Astrocyte (in vitro differentiated cells and primary cell): ENCODE measurements at places on chromosomes 5 and 9.

DNA sequence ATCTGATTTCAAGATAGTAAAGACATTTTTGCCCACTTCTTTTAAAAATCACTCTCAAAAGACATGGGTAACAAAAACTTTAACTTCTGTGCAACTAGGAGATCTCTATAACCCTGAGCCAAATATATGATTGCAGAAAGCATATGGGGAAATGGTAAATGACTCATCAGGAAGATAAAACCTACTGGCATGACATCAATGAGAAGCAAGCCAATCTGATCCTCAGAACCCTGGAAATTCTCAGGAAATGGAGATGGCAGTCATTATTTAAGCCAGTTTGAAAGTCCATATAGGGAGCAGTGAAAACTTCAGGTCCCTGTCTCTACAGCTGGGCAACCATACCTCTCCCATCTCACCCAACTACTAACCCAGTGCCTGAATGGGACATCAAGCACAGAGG lies 249.7 kb upstream of the NREP start:
- DNase-seq = peak; percentile 69

DNA sequence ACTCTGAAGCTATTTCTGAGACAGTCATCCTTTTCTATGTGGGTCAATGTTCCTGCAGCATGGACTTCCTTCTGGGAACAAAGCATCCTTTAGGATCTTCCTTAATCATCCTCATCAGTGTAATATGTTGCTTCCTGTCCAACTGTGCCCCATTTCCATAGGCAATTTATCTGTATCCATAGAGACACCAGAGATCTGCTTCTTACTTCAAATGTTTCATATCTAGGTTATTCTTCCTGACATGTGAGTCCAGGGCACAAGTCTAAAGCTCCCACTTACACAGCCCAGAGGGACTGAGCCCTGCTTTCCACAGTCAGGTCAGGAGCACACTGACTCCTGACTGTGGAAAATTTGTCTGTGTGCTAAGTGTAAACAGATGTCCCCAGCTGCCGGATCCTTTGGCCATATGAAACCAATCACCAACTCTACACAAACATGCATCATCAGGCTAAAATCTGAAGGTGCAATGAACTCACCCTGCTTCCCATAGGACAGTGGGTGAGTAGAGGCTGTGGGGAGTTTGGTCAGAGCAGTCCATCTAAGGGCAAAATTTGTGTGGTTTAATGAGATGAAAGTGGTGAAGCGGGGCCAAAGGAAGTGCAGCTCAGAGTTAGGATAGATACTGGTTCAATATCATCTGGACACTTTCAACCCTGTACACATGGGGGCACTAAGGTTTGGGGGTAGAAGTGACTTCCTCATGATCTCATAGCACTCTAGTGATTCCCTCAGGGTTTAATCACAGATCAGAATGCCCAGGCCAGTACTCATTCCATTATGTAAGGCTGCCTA lies 85.2 kb upstream of the TNC start:
- DNase-seq = peak; percentile 82

DNA sequence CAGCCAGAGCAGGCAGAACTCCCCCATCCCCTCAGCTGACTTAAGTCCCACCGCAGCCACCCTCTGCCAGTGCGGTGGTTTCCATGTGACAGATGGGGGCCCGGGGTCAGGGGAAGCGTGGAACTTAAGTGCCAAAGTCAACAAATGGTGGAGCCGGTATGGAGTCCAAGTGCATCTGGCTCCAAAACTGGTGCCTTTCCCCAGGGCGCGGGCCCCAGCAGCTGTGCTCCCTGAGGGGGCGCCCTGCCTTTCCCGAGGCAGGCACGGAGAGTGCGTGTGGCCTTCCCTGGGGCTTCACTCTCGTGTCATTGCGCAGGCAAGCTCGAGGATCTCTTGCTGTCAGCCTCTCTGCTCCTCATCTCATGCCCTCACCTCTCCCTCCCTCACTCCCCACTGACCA lies 33.8 kb downstream of the SLC46A2 start:
- DNase-seq = no peak

DNA sequence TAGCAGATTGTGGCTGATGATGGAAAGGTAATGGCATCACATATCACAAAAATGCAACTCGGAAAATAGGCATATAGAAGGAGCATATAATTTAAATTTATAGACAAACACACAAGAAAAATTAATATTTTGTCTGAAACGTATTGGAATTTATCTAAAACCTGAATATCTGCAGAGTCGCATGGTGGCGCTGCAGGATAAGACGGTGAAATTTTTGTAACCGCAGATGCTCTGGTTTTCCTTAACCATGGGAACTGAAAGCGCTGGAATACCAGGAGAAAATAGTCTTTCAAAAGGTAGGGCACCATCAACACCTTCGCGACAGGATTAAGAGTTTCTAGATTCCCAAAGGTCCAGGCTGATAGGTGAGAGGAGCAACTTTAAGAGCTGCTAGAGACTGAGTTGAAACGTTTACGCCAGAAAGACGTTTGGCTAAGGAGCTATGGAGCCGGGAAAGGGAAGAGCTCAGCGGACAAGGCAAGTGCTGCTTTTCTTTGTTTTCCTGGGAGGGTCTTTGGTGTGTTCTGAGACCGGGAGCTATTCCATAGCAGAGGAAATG lies 11.0 kb upstream of the PCDHB15 start:
- DNase-seq = no peak

DNA sequence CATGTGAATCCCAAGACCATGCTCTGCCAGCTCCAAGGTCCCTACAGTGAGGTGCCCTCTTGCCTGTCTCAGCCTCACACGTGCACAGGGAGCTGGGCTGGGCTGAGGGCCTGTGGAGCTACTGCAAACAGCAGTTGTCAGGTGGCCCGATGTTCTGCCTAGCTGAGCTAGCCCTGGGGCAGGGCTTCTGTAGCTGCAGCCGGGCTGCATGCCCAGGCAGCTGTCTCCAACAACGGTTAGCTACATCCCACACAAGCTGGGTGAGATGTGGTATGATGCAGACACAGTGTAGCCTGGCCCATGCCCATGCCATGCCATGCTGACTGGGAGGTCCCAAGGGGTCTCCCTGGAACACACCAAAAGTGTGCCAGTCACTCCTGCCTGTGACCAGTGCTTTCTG lies 62.0 kb downstream of the MACROH2A1 start:
- DNase-seq = no peak

GRCh38 chr9:15641291-15641690 lies 88.4 kb downstream of the CCDC171 start:
- DNase-seq = no peak

DNA sequence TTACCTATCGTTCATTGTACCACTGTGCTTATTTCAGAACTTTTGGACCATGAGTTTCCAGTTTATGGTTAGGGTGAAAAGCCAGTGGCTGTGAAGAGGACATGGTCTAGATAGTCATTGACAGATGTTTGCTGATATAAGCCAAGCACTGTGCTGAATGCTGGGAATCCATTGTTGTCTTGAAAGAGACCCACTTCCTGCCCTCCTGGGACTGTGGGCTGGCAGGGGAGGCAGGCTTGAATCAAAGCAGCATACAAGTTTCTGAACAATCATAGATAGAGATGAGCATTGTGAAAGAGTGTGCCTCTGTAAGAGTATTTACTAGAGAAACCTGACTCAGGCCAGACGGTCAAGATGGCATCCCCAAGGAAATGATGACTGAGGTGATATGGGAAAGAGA lies 73.4 kb downstream of the NMUR2 start:
- DNase-seq = no peak

DNA sequence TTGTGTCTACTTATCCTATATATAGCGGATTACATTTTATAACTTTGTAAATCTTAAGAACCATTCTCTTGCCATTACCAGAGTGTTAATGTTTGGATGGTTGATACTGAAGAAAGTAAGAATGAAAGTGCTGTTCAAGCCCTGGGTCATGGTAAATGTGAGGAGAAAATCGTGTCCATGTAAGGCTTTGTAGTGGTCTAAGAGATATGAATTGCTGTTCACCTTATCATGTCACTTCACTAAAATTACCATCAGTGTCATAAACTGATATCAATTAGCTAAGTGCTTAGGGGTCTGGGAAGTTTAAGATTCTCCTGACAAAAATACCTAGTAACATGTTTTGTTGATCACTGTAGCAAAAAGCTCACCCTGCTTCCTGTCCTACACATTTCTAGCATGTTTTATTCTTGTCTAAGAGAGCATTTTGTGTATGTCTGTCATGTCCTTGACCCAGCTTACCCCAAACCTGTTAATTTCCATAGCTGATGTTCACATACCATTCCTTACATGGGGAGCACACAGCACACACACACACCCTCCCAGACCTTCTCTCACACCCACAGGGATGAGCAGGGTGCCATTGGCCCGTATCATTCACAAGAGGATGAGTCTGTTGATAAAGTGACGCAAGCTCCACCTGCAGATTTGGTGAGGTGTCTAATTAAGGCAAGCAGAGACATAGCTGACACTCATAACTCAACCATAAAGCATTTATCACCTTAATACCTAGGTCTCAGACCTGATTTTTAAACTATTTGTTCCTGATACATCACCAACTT lies 125.1 kb upstream of the PAM start:
- DNase-seq = no peak
